Endodermal cell (in vitro differentiated cells): ENCODE measurements at places on chromosomes 5 and 9. TPM values are rescaled to one million over a fixed set of nuclear protein-coding genes. Genes with fewer than 3 reads are reported as not detected.
A peak's percentile ranks its signal among the peaks of the same experiment; 100 is the strongest.

DNA sequence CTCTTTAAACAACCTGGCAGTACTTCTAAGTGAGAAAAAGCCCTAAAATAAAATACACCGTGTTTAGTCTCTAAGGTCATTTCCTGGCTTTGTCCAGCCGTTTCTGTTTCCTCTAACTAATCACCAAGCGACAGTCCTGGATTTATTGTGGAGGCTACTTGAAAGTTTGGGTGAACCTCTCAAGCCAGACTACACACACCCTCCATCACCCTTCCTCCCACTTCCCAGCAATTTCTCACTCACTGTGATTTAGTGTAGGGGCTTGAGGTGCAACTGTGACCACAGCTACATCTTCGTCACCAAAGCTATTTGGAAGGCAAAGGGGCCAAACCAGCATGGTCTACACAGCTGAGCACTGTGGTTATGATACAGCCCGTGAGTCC lies 240.0 kb upstream of the SLC24A2 start:
- no peak for DNase-seq

DNA sequence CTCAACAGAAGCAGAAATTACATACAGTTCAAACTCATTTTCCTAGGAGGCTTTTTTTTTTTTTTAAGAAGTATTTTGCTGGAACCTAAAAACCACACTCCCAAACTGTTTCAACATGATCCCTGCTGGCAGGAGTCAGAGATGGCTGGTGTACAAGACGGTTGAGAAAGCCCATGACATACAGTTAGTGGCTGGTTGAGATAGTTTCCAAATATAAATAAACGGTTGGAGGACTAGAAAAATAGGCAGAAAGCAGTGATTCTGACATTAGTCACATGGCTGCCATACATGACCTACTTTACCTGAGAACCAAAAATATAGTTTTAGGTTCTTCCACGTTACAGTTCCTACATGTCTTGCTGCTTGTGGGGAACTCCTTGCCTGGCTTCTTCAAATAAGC lies 31.7 kb upstream of the BASP1 start:
- no peak for DNase-seq

GRCh38 chr5:113607361-113607760 lies 93.9 kb downstream of the YTHDC2 start:
- DNase-seq, result no peak

GRCh38 chr5:50822761-50823160 lies 156.3 kb downstream of the PARP8 start:
- DNase-seq, result no peak

DNA sequence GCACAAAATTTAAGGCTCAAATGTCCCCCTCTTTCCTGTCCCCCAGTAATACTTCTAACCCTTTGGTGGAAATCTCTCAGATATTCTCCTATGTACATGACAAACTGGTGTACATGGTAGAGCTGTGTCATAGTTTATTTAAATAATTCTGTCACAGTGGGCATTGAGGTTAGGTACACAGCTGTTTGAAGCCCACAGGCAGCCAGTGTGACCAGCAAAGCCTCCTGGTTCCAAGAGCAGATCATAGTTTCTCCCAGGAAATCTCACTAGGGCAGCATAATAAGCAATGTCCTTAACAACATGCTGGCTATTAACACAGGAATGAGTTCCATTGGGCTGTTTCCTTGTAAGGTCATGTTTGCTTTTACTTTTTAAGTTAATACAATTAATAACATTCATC lies 63.9 kb downstream of the NDST1 start:
- DNase-seq, result no peak

- DNase-seq, result no peak
Observed at GRCh38 chr5:68484307-68485068, 268.9 kb downstream of the PIK3R1 start.

GRCh38 chr5:52771343-52772039 lies 16.2 kb upstream of the ITGA1 start:
- DNase-seq, result no peak

DNA sequence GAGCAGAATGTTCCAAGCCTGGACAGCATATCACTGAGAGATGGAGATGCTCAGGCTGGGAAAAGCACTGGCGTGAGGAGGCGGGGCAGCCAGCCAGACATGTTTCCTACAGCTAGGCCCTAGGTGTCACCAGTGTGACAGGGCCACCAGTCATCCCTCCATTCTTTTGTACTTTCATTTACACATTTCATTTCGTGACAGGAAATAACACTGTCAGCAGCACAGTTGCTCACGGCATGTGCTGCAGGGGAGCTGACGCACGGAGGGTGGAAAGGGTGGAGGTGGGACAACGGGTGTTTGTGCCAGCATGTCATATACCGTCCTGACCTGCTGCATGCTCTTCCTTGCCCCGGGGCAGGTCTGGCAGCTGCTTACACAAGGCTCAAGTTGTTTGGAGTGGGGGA lies 14.8 kb upstream of the CEMIP2 start:
- peak; percentile 70 for DNase-seq

DNA sequence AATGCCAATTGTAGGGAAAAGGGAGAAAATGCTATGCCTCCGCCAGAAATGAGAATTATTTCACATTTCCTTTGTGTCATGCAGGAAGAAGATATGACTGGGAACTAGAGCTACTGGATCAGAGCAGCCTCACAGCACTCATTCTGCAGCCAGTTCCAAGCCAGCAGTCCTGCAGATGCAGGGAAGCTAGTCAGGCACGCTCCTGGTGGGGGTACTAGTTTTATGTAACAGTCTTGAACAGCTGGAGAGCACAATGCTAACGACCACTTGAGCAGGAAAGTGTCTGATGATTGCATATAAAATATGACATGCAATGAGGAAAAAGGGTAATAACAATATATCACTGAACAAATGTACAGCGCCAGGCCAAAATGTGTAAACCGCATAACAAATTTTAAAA lies 21.7 kb downstream of the CDH10 start:
- DNase-seq, result peak; percentile 51

- DNase-seq, result no peak
Observed at GRCh38 chr5:111143910-111144309, 51.8 kb downstream of the WDR36 start.

GRCh38 chr5:100424787-100425186 lies 110.4 kb upstream of the FAM174A start:
- peak; percentile 46 for DNase-seq

GRCh38 chr5:10622810-10623209 lies 58.9 kb downstream of the ANKRD33B start:
- DNase-seq, result no peak

GRCh38 chr9:127087836-127088235 lies 34.6 kb downstream of the ANGPTL2 start:
- DNase-seq, result no peak

GRCh38 chr9:592225-592624 lies 249.3 kb upstream of the DMRT1 start:
- DNase-seq, result peak; percentile 77

DNA sequence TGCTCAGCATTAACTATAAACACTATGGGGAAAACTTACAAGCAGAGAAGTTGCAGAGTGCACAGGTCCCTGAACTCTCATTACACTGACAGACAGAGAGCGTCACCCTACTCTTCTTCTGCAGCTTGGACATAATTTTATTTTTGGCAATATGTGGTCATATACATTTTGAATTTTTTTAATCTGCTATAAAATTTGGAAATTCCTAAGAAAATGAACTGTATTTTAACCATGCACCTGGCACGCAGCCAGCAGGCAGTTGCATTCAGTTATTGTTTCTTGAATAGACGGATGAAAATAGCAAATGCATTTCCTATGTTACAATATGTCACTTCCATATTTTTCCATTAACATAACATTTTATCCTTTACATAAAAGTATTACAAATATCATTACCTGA lies 100.2 kb downstream of the SLC25A46 start:
- DNase-seq, result no peak

DNA sequence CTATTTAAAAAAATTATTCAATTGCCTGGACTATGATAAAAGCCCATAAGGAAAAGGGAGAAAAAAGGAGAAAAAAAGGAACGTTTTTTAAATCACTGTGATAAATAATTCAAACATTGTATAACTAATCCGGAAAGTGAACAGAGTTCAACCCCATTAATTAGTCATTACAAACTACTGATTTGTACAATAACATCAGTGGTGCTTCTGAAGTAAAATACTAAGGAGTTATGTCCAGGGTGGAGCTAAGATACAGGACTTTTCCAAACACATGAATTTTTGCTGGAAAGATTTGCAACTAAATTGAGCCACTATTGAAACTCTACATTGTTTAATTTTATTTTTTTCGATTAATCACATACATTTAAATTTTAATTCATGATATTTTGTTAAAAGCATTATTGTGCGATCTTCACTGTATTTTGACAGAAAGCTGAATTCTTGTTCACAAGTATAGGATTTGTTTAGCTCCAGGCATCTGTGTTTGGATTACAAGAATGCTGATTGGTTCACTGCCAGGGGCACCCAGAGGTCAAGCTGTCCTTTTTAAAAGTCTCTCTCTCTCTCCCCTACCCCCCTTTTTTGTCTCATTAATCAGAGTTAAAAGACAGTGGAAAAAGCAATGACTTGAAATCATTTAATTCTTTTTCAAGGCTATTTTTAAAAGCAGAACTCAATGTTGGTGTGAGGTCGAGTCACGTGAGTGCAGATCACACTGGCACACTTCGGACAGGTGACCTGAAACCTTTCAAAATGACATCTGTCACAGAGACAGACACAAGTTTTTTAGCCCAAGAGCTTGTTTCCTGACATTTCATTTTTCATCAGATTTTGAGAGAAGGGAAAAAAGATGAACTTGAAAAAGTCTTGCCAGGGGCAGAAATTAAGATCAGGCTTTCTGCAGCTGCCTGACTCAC lies 387.3 kb downstream of the NR2F1-AS1 start:
- no peak for DNase-seq

GRCh38 chr5:67176936-67177335 lies 19.7 kb downstream of the CD180 start:
- no peak for DNase-seq

DNA sequence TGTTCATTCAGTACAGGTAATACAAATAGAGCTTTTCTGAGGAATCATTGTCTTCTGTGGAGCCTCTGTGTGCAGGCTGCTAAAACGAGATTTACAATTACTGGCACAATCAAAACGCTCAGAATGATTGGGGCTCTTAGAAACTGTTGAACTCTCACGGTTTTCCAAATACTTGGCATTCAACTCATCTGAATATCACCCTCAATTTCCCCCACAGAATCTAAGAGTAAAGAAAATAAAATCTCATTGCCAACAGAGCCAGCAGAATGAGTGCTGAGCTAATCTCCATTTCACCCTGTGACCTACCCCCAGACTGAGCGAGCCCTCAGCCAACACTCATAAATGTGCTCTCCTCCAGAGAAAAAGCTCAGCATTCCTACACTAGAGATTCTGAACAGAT lies 35.3 kb upstream of the TMED7 start:
- DNase-seq, result no peak

DNA sequence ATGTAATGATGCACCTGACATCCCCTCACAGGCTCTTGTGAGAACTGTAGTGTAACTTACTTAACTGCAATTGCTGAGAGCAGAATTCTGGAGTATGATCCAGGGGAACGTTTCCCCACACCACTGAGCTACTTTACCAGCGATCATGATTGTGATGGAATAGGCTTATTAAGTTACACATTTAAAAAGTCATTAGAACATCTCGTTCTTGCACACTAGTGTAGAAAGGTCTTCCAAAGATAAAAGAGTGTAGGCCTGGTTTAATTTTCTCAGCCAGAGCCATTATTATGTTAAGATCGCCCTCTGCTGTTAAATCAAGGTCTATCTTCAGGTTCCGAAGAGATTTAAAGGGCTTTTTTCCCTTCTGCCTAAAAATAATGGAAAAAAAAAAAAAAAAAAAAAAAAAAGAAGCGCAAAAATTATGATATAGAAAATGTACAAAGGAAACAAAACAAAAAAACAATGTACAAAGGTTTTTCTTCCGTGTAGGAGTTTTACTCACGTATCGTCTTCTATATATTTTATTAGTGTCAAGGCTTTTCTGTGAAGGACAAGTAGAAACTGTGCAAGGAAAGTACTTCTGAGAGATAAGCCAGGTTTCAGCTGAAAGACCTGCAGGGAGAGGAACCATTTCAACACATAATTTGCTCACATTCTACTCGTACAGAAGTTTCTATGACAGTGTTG lies 18.6 kb upstream of the MOB3B start:
- no peak for DNase-seq

- no peak for DNase-seq
Observed at GRCh38 chr5:164052536-164053093, 547.2 kb downstream of the MAT2B start.

LHX6 gene
- 0.63 TPM in 1 of 3 replicates, not detected in the others for total RNA-seq

INSYN2B gene
- not detected in 2 replicates for total RNA-seq

TRIM36 gene
- 17.3 and 18.6 TPM in 2 replicates for total RNA-seq

TMEM252 gene
- total RNA-seq, result not detected in 3 replicates

HAND1 gene
- 3.2 TPM in 1 of 3 replicates, not detected in the others for total RNA-seq

GPBP1 gene
- 107 to 124 TPM (median 123 TPM) in 3 replicates for total RNA-seq

CCDC187 gene
- total RNA-seq, result 0.04 to 0.15 TPM in 2 of 3 replicates, not detected in the other

ALDH1A1 gene
- 4.6 and 5.0 TPM in 2 replicates for total RNA-seq

AGXT2 gene
- total RNA-seq, result not detected in 3 replicates

GLDC gene
- 4.4 to 11.3 TPM (median 8.9 TPM) in 3 replicates for total RNA-seq

RNF183 gene
- total RNA-seq, result 0.48 TPM in 1 of 2 replicates, not detected in the other

KCNV2 gene
- total RNA-seq, result 2.0 TPM in 2 replicates

SLC46A2 gene
- total RNA-seq, result not detected in 2 replicates

PCDHGA7 gene
- 1.1 and 1.9 TPM in 2 replicates for total RNA-seq
